MG63 (cell line): ENCODE measurements at places on chromosomes 16 and 17. TPM values are rescaled to one million over a fixed set of nuclear protein-coding genes. Genes with fewer than 3 reads are reported as not detected.

DNA sequence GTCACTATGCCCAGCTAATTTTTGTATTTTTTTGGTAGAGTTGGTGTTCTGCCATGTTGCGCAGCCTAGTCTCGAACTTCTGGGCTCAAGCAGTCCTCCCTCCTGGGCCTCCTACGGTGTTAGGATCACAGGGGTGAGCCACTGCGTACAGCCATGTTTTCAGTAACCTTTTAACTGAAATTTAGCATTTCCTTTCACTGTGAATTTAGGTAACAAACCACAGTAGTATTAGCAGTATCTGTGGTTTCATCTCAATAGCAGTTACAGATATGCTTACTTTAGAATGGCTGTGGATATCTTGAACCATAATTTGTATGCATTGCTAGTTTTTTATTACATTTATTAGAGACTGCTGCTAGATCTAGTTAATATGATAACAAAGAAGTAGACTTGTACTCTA, 4.3 kb upstream of the RANGRF start:
- DNase-seq: no peak

TM4SF5 gene
- total RNA-seq: not detected in 2 replicates

TEX14 gene
- total RNA-seq: 0.03 TPM in 1 of 2 replicates, not detected in the other

DNA sequence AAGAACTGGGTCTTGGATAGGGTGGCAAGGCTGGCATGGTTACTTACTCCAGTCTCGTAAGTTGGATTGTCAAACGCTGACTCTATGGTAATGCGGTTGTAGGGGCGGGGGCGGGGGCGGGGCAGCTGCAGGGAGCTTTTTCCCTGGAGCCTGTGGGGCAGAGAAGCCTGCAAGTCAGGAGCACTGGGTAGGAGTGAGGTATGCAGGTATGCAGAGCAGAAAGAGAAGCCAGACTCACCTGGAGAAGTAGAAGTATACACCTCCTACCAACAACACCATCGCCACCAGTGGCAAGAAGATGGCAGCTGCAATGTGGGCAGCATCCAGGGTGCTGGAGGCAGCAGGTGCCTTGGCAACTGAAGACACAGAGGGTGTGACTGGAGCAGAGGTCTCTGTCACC, 4.8 kb upstream of the PHF12 start:
- DNase-seq: no peak

PER1 gene
- 1.3 and 7.9 TPM in 2 replicates for total RNA-seq

- DNase-seq: no peak
These were observed 230.3 kb downstream of the ENGASE start for GRCh38 chr17:79304884-79305283.

GRCh38 chr16:84874004-84874435, 54.2 kb downstream of the CRISPLD2 start:
- DNase-seq: no peak

TOX3 gene
- total RNA-seq: not detected in 2 replicates

- no peak for DNase-seq
These were observed 1.2 kb downstream of the COASY start for GRCh38 chr17:42563143-42563509.

DNA sequence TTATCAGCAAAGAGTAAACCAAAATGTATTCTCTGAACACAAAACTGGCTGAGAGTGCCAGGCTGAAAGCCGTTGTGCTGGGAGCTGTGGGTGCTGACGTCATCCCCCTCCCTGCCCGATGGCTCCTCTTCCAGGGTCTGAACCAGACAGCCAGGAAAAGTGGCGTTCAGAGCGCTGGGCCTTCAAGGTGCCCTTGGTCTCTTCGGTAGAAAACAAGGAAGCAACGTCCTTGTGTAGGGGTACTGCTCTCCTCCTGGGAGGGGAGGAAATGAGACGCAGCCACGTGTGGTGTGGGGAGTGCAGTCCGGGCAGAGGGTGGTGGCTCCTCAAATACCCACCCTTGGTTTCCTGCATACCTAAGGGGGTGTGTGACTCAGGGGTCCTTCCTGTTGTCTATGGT, 394.7 kb downstream of the SEC14L1 start:
- DNase-seq: peak; percentile 64
